ENCODE measurements at places on chromosomes 4 and X.
A peak's percentile ranks its signal among the peaks of the same experiment; 100 is the strongest.

GRCh38 chr4:185542626-185543315, 7.5 kb upstream of the PDLIM3 start:
- no peak for DNase-seq

DNA sequence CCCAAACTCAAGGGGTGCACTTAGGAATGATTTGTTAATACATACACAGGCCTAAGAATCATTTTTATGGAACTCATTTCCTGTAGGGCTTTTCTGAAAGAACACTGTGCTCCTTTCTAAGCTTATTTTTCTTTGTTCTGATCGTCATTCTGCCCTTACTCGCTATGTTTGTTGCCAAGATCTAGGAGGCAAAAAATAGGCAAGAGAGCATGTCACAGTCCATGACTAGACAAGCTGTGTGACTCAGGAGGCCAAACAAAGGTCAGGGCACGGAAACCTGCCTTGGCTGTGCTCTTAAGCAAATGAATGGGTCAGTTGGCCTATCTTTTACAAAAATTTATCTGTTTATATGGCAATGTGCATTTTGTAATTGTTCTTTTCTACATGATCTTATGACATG, 42.5 kb upstream of the C1GALT1C1 start:
- no peak for DNase-seq

DNA sequence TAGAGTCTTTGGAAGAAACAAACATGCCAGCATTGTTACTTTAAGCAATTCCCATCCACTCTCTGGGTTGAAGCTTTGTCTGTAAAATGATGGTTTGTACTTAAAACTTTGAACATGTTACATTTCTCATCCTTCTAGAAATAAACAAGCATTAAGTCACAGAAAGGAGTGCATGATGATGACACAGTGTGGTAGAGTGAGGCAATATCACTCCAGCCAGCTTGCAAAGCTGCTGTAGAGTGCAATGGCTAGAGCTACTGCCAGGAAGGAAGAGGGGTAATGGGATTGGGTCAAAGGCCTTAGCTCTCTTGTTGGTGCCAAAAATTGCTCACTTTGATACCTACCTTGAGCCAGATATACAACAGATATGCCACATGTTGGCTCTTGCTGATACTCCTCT, 12.3 kb upstream of the ENOX2 start:
- no peak for DNase-seq

- no peak for DNase-seq
Observed at GRCh38 chrX:134599184-134599914, 58.9 kb downstream of the PLAC1 start.

GRCh38 chr4:150080337-150080736, 2.1 kb downstream of the DCLK2 start:
- no peak for DNase-seq

- no peak for DNase-seq
Observed at GRCh38 chr4:15809466-15809865, 31.3 kb downstream of the CD38 start.

DNA sequence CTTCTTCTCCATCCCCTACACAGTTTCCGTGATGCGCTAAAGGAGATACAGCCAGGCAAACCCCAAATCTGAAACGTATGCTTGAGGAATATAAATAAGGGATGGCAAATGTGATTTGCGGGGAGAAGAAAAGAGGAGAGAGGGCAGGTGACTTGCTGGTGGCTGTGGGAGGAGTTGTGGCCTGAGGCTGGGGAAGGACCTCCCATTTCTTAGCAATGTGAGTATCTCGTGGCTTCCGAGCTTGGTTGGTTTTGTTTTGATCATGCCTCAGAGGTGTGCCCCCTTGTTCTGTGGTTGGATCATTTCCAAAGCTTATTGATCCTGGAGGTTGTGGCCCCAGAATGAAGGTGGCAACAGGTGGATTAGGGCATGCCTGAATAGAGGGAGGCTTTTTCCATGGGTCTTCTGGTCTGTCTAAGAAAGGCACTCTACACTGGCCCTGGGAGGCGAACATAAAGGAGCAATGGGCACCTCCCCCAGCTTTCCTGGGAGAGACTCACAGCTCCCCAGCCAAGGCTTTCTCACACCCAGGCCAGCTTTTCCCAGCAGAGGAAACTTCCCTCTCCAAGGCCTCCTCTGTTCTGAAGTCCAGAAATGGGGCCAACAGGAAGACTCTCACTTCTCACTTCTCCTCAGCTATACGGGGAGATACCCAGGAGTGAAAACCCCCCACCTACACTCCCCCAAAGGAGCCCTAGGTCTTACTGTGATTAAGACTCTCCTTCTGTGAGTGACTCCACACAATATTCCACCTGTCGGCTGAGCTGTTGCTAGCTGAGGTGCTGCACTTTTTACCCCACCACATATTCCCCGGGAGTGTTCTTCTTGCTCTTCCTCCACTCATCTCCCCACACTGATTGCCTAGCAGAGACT, 40.0 kb downstream of the C4orf51 start:
- no peak for DNase-seq

DNA sequence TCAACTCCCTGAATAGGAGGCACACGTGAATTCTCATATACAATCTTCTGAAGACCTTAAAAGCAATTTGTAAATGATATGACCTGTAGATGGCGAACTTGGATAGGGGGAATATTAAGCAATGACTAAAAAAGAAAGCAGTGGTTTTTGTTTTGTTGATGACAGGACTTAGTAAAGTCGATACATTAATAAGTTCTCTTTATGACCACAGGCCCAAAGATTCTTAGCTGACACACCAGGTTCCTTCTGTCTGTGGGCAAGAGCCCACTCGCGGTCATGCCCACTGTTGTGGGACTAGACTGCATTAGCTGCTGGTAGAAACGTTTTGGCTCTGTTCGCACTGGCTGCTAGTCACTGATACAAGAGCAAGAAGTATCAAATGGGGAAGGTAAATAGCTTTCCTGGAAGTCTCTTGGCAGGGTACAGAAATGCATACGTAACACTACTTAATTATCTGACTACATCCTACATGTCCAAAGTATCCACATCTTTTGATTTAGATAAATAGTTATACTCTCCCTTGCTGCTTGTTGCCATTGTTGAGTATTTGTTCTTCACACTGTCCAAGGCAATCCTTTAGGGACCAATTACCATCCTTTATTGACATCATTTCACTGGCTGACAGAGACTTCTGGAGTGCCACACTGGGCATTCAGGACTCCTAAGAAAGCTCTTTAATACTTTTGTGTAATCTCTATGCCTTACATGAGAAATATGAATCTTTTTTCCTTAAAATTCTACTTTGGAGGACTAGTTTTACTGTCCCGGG, 31.0 kb downstream of the ALPK1 start:
- peak; percentile 28 for DNase-seq

GRCh38 chr4:138835832-138836533, 179.6 kb upstream of the NOCT start:
- no peak for DNase-seq

- no peak for DNase-seq
Observed at GRCh38 chr4:967113-968104, 6.0 kb downstream of the DGKQ start.

DNA sequence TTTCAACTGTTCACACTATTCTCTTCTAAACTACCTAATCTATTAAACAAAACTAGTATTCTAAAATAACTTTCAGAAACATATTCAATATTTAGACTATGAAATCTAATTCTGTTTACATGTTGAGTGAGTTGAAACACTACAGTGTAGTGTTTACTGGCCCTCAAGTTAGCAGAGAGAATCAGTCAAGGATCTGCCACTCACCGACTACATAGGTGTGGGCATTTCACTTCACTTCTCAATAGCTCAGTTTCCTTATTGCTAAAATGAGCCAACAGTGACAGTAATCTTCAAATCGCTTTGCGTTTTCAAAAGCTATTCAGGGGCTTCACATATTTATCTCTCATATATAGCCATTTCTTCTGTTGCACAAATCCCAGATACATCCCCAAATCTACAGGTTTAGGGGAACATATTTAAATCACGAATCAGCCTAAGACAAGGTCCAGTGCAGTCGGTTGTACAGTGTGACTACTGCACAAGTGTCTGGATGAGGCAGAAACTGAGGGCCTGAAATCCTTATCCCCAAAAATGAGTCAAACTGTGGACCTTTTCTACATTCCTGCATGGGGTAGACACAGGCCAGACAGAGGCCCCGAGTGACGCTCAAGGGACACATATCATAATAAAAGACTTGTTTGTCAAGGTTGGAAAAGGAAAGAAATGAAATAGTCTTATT, 129.8 kb downstream of the PPP3CA start:
- no peak for DNase-seq

GRCh38 chr4:181147416-181147951, 1095.7 kb upstream of the TENM3 start:
- DNase-seq, result no peak

- DNase-seq, result no peak
Observed at GRCh38 chr4:153181700-153182099, 22.5 kb upstream of the TRIM2 start.

DNA sequence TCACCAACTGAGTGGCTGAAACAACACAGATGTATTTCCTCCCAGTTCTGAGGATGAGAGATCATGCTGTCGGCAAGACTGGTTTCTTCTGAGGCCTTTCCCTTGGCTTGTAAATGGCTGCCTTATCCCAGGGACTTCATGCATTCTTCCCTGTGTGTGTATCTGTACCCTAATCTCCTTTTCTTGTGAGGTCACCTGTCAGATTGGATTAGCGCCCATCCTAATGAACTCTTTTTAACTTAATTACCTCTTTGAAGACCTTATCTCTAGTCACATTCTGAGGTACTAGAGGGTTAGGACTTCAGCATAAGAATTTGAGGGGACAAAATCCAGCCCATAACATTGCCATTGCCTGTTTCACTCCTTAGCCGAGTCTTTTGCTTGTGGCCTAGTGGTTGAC, 59.5 kb upstream of the TMEM150C start:
- no peak for DNase-seq

GRCh38 chr4:87118421-87118820, 102.0 kb downstream of the KLHL8 start:
- no peak for DNase-seq

GRCh38 chrX:134294548-134294947, 57.6 kb downstream of the CCDC160 start:
- no peak for DNase-seq

DNA sequence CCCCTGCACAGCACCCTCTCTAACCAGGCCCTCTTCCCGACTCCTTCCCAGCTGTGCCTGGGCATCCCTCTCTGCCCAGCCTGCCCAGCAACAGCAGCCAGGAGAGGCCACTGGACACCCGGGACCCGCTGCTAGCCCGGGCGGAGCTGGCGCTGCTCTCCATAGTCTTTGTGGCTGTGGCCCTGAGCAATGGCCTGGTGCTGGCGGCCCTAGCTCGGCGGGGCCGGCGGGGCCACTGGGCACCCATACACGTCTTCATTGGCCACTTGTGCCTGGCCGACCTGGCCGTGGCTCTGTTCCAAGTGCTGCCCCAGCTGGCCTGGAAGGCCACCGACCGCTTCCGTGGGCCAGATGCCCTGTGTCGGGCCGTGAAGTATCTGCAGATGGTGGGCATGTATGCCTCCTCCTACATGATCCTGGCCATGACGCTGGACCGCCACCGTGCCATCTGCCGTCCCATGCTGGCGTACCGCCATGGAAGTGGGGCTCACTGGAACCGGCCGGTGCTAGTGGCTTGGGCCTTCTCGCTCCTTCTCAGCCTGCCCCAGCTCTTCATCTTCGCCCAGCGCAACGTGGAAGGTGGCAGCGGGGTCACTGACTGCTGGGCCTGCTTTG, 1.1 kb downstream of the AVPR2 start:
- DNase-seq, result no peak

Measured in CD4-positive, alpha-beta T cell treated with Interleukin-6 at 100 ng/mL for 8 hours (primary cell).